ENCODE measurements at places on chromosomes 2 and 18.

DNA sequence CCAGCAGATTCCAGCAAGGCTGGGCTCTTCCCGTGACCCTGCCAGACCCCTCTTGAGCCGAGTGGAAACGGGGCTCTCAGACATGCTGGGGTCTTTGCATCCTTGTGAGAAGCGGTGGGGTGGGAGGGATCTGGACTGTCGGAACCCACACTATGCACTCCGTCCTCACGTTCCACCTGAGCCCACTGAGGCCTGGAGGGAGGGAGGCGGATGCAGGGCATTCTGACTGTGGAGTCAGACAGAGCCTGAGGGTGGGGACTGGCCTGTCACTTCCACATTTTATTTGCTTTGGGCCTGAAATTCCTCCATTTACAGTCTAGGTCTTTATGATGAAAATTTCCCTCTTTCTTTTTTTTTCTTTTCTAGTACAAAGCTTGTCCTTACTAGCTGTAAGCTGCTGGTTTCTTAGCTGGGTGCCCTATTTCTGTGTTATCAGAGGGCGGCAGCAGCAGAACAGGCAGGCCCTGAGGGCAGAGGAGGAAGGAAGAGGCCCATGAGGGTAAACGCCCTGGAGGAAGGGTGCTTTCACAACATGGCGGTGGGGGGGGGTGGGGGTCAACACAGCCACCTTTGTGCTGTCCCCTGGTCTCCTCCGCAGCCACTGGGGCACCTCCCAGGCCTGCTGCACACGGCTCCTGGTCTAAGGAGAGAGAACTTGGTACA is 373.5 kb upstream of the MYT1L start:
- no peak for DNase-seq

DNA sequence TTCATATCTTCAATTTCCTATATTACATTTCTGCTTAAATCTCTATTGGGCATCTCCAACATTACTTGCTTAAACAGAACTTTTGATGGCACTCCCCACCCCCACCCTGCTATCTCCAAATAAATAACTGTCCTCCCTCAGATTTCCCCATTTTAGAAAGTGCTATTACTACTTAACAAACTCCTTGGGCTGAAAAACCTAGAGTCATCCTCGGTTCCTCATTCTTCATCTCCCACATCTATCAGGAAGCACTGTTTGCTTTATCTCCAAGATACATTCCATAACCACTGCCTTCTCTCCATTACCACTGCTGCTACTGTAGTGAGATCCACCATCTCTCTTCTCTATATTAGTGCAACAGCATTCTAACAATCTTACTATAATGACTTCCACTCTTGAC is 150.4 kb upstream of the CYRIA start:
- DNase-seq: no peak

DNA sequence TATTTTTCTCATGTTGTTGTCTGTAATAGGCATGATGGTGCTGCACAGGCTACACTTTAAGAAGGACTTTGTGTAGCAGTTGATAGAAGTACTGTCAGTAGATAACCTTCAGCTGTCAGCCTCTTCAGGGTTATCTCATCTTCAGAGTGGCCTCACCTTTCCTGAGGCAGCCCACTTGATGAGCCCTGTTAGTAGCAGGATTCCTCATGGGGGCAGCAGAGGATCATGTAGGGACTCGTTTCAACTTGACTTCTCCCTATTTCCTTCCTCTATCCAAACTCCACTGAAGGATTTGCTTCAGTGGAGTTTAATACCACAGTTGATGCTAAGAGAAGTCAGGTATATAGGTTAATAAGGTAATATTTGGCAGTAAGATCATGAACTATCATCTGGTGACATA is 530.3 kb upstream of the FSIP2 start:
- DNase-seq: no peak

- no peak for DNase-seq
Observed at GRCh38 chr2:176471949-176472348, 202.7 kb downstream of the MTX2 start.

GRCh38 chr2:128155970-128156369 is 65.0 kb downstream of the UGGT1 start:
- no peak for DNase-seq

DNA sequence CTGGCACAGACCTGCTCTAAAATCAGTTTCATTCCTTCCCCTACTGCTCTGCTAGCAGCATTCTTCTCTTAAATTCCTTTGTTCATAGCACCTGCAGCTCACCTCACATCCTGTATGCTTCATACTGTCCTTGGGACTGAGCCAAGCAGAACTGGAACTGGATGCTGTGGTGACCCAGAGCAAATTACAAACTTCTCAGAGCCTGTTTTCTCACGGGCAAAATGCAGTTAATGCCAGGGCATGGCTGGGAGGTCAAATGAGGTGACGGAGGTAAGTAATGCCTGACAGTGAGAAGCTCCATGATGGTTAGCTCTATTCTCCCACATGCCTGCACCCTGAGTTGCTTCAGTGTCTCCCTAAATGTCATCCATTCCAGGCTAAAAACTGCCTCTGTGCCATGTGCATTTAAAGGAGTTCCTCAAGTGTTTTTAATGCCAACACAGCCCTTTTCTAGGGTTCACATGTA is 29.7 kb downstream of the C2orf42 start:
- DNase-seq: no peak

DNA sequence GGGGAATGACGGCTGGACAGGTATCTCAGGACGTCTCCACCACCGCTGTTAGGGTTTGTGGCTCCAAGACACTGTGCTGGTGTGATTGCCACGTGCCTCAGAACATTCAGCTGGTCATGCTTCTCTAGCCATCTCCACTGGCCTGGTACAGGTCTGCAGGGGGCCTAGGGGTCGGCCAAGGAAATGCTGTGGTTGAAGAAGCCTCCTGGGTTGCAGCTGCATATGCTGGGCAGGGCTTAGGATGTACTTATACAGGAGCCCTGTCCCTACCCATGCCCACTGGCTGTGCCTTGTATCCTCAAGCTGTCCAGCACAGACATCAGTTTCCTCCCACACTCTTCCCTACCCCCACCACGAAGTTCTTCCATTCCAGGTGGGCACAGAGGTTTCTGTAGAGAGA is 64.1 kb downstream of the NPPC start:
- DNase-seq: no peak

DNA sequence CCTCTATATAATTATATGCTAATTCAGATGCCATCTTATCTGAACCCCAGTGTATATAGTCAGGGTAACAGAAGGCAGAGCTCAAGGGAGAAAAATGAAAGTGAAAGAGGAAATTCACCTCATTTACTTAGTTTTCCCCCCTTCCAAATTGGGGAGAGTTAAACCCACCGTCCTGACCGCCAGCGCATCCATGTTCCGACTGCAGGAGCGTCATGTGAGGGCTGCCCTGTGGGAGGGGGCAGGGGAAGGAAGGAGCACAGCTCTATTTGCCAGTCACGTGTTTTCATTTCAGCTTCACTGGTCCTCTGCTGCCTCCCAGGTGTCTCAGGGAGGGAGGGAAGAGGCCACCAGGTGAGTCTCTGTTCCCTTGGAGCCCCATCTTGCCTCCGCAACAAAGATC is 13.2 kb downstream of the CNNM4 start:
- DNase-seq: peak; percentile 59

- no peak for DNase-seq
Observed at GRCh38 chr2:42314892-42315468, 46.0 kb downstream of the COX7A2L start.

- peak; percentile 24 for DNase-seq
Observed at GRCh38 chr2:101698014-101698843, 722 bp downstream of the MAP4K4 start.

GRCh38 chr2:178197791-178198190 is 3.5 kb downstream of the OSBPL6 start:
- no peak for DNase-seq

GRCh38 chr2:128523457-128523856 is 204.8 kb upstream of the HS6ST1 start:
- DNase-seq: no peak

DNA sequence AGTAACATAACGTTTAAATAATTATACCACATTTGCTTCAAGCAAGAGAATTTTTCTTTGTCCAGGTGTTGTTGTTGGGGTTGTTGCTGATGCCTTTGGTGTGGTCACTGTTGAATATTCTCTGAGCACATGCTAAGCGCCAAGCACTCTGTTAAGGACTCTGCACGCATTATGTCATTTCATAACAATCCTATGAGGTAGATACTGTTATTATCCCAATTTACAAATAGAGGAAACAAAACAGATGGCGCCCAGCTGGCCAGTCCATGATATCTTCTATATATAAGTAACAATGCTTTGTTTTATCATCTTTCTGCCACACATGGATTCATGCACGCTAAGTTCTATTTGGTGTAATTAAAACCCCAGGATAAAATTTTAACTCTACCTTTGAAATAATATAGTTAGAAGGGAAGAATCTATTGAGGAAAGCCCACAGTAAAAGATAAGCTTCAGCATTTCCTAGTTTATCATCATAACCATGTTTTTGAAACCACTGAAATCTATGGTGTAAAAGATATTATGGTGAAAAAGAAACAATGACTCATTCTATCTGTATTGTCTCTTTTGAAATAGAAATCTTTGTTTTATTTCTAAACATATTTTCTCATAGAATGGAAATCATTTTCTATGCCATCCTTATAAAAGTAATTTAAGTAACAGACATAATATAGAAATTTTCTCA is 199.7 kb downstream of the PID1 start:
- DNase-seq: no peak

GRCh38 chr18:8658858-8659485 is 46.4 kb upstream of the MTCL1 start:
- DNase-seq: no peak

- DNase-seq: no peak
Observed at GRCh38 chr2:27243391-27244130, 19.3 kb downstream of the SLC30A3 start.

DNA sequence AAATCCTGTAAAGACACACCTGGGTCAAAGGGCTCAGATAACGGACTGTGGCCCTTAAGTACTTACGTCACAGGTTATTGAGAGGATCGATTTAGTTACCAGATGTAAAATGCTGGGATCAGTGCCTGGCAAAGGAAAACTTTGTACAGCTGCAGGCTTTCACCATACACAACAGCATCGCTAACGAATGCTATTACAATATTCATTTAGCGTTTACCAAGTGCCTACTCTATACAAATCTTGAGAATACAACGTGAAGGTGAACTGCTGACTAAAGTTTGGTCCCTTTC is 619 bp upstream of the MSH6 start:
- DNase-seq: no peak

DNA sequence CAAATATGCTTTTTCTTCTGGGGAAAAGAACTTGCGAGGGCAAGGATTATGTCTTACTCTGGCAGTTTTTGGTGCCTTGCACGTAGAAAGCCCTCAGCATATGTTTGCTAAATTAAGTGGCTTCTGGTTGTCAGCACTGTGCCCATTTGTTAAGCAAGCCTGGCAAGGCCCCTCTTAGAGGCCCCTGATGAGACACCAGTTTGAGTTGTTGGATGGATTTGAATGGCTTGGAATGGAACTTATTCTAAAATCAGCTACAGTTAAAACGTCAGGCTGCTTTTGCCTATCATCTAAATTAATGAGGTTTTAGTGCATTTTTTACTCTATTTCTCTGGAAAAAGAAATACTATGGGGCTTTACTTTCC is 28.2 kb downstream of the TMEM182 start:
- no peak for DNase-seq

- peak; percentile 18 for DNase-seq
Observed at GRCh38 chr2:172196768-172197431, 94.2 kb upstream of the DLX2 start.

GRCh38 chr2:133836691-133837345 is 268.6 kb upstream of the NCKAP5 start:
- DNase-seq: no peak

DNA sequence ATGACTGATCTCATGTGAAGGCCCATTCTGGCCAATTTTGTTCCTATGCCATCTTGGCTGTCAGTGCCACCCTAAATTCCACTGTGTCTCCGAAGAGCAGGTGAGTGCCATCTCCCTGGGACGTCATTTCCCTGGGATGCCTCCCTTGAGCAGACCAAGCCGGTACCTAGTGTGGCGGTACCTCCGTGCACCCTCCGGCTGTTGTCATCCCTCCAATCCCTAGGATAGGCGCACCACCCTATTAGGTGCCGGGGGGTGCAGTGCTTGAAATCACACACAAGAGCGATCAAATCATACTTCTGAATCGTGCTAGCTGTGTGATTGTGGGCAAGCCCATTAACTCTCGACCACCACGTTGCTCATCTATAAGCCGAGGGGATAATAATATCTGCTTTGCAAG is 81.8 kb upstream of the GLI2 start:
- DNase-seq: no peak

- no peak for DNase-seq
Observed at GRCh38 chr2:222900354-222900753, 39.5 kb downstream of the ACSL3 start.

DNA sequence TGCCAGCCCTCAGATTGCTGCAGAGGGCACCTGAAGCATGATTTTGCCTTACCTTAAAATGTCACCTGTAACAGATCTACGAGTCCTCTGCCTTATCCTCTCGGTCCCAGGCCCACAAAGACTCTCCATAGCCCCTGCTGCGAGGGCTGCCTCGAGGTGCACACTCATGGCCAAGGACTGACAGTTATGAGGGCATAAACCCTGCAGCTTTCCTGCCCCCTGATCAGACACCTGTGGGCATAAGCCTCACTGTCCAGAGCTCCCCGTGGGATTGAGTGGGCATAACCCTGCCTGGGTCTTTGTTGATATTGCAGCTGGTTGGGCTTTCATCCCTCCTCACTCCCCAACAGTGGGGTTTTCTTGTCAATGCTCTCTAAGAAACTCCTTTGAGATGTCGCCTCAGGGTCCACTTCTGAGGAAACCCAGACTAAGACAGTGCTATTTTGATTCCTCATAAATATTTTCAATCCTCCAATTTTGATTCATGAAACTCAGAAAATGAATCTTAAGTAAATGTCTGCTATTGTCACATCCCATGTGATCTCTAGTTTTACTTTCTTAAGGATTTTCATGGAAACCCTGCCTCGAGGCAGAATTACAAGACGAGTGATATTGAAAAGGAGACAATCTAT is 108.5 kb upstream of the NCK2 start:
- DNase-seq: no peak

DNA sequence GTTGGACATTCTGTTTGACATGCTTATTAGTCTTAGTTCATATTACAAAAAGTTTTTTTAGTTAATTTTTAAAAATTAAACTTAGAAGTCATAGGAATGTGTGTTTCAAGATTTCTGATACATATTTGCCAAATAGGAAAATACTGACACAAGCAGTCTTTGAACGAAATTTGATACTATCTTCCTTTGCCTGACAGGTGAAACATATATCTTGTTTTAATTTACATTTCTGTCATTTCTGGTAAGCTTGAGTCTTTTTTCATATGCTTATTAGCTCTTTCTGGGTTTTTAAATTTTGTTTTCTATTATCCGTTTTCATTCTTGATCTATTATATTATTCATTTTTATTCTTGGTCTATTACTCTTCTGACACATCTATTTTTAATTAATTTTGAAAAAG is 24.5 kb downstream of the ITGAV start:
- DNase-seq: no peak

All from central memory CD4-positive, alpha-beta T cell (primary cell).